ENCODE measurements at places on chromosomes 2 and 18. TPM values are rescaled to one million over a fixed set of nuclear protein-coding genes. Genes with fewer than 3 reads are reported as not detected.

Gene REG1B
- not detected for total RNA-seq

Gene ARHGEF33
- total RNA-seq, result 1.4 TPM

Gene IDH1
- total RNA-seq, result 227 TPM

Gene RAPH1
- 16.8 TPM for total RNA-seq

Gene PROKR1
- not detected for total RNA-seq

Gene FBLN7
- 0.70 TPM for total RNA-seq

Gene ITGB6
- 24.3 TPM for total RNA-seq

Gene MAP2
- 71.1 TPM for total RNA-seq

Gene GPR39
- 14.1 TPM for total RNA-seq

Gene SDC1
- total RNA-seq, result 128 TPM

Gene SPHKAP
- not detected for total RNA-seq

Gene COPS8
- total RNA-seq, result 64.7 TPM

Gene PLB1
- total RNA-seq, result 1.7 TPM

Gene GREB1L
- 6.0 TPM for total RNA-seq

Gene IFIH1
- total RNA-seq, result 4.7 TPM

Gene SPC25
- total RNA-seq, result 20.7 TPM

Gene GRB14
- 3.4 TPM for total RNA-seq

Gene ATRAID
- total RNA-seq, result 92.8 TPM

Gene CRACDL
- 29.6 TPM for total RNA-seq

Gene GPD2
- total RNA-seq, result 67.8 TPM

Gene ZDBF2
- 19.6 TPM for total RNA-seq

Gene CD28
- total RNA-seq, result not detected

Gene UGT1A3
- 67.1 TPM for total RNA-seq

Gene DYNAP
- total RNA-seq, result not detected

Gene GFPT1
- total RNA-seq, result 60.2 TPM
